Activated naive CD8-positive, alpha-beta T cell treated with anti-CD3 and anti-CD28 coated beads, Interleukin-2, amount 10 ng/mL, durations not matched to agents 7 days and 5 days (primary cell): ENCODE measurements at places on chromosomes 7 and 10. TPM values are rescaled to one million over a fixed set of nuclear protein-coding genes. Genes with fewer than 3 reads are reported as not detected.

DNA sequence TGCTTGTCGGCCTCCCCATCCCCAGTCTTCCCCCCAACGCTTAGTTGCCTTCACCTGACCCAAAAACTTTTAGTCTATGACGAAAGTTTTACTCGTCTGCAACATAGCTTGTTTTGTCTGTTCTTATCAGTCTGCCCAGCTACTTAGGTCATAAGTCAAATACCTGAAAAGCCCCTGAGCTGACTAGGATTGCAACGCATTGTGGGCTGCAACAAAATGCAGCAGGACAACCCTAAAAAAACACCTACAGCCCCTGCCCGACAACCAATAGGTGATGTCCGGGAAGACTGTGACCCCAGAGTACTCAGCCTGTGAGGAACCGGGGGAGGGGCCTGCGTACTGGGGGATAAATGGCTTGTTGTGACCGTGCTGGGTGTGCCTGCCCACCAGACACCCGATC is 19.3 kb upstream of the GPER1 start:
- no peaks in the 10 kb centered on the region for H3K27me3 ChIP-seq
- H3K27ac ChIP-seq: no peak overlapping the region
- peaks cover 1% of the 10 kb centered on the region for H3K36me3 ChIP-seq
- no peaks in the 10 kb centered on the region for H3K4me1 ChIP-seq
- DNase-seq: no peak

- H3K36me3 ChIP-seq: no peaks in the 10 kb centered on the region
- no peaks in the 10 kb centered on the region for H3K4me1 ChIP-seq
- DNase-seq: no peak
- H3K27ac ChIP-seq: no peak overlapping the region
- H3K4me3 ChIP-seq: no peak overlapping the region
These were observed 58.1 kb downstream of the HDAC9 start for GRCh38 chr7:18553605-18554003.

- no peaks in the 10 kb centered on the region for H3K27me3 ChIP-seq
- no peak overlapping the region for H3K4me3 ChIP-seq
- no peak overlapping the region for H3K27ac ChIP-seq
These were observed 29.8 kb downstream of the NPS start for GRCh38 chr10:127578961-127579305.

- H3K36me3 ChIP-seq: peaks cover 2% of the 10 kb centered on the region
- H3K4me1 ChIP-seq: peaks cover 7% of the 10 kb centered on the region
- DNase-seq: no peak
- peaks cover 2% of the 10 kb centered on the region for H3K27me3 ChIP-seq
- H3K4me3 ChIP-seq: no peak overlapping the region
- no peak overlapping the region for H3K27ac ChIP-seq
These were observed 174.5 kb upstream of the ZMIZ1 start for GRCh38 chr10:78894089-78894840.

Gene CRTAC1
- not detected for total RNA-seq
